Stimulated activated CD4-positive, alpha-beta T cell treated with anti-CD3 and anti-CD28 coated beads, Interleukin-1b, Interleukin-23, amount 100 ng/mL, for 1 hour (primary cell): ENCODE measurements at places on chromosomes 7 and 10.

GRCh38 chr7:139423091-139423490, 60.4 kb downstream of the KLRG2 start:
- DNase-seq = no peak

- peak; percentile 49 for DNase-seq
These were observed 31.8 kb upstream of the TOMM7 start for GRCh38 chr7:22854158-22855048.

DNA sequence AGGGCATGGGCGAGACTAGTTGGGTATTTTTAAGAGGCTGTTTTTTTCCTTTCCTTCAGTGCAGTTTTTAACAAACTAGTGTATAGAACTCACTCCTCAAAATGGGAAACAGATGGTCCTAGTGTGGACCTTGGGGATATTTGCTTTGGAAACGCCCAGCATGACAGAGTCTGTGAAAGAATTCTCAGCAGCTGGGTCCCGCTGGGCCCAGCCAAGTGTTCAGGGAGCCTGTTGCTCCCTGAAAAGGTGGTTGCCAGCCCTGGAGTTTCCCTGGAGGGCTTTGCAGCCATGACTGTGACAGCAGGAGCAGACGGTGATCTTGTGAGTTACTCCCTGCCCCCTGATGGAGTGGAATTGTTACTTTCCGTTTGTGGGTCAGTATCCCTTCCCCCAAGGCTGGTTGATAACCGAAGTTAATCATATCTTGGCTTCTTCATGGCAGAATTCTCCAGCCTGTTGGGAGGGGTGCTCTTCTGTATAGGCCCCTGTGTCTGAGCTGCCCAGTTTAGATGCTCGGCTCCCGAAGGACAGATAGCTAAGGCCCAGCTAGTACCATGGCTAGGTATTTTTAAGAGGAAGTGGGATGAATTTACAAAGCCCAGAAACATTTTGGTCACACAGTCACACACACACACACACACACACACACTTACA, 278.6 kb upstream of the HABP2 start:
- DNase-seq = no peak

GRCh38 chr7:44538093-44538797, 2.9 kb downstream of the NPC1L1 start:
- DNase-seq = no peak

DNA sequence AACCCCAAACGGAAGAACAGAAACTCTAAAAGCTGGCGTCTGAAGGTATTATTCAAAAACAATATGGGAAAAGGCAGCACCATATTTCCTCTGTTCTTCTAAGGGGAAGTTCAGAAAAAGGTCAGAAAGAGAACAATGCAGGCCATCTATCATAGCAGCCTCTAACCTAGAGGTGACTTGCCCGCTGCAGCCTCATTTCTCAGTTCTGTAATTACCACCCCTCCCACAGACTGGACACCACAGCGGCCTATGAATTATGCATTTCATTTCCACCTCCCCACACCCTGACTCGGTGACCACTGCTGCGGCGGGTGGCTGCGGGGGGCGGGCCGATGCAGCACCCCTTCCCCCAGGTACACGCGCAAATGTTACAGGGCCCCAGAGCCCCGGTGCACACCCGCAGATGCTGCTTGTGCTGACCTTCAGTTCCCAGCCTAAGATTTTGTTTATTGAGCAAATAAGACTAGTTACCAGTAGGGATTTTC, 125.5 kb downstream of the CLEC2L start:
- DNase-seq = no peak

- no peak for DNase-seq
These were observed 79.6 kb upstream of the FOXP2 start for GRCh38 chr7:114334989-114335388.

DNA sequence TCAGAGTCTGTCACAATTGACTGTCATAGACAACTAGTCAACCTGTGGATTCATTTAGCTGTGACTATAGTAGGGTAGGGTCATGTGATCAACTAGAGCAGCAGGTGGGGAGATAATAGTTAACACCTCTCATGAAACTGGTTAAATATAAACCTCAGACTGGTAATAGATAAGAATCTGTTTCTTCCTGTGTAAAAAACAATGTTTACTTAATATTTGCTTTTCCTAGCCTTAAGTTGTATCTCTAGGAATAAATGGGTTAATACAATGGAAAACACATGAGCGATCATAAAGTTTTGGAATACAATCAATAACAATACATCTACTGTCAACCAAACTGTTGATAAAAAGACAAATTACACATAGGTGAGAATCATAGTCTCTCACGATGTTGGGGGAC, 43.4 kb upstream of the ITGB8 start:
- DNase-seq = no peak

DNA sequence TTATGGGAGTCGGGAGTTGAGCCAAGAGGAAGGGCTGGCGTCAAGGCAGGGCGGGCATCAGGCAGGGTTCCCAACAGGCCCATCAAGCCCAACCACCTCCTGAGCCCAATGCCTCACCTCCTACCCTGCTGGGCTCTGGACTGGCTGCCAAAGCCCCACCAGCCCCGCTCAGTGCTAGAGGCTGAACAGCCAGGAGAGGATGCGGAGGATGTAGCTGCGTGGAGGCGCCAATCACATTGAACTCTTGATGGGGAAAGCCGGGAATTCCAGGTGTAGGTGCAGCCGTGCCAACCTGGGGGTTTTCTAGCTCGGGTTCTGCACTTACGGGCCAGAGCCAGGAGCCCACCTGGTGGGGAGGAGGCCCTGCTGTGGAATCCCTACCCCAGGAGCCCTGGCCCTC, 12.9 kb downstream of the ATP5MF start:
- DNase-seq = no peak
